CD4-positive, alpha-beta T cell treated with Interleukin-2 at 100 ng/mL for 4 hours (primary cell): ENCODE measurements at places on chromosomes 16 and 17.

- DNase-seq = no peak
These were observed 4.3 kb downstream of the C16orf74 start for GRCh38 chr16:85746460-85747215.

GRCh38 chr16:67302076-67302475 lies 22.7 kb downstream of the PLEKHG4 start:
- DNase-seq = no peak

DNA sequence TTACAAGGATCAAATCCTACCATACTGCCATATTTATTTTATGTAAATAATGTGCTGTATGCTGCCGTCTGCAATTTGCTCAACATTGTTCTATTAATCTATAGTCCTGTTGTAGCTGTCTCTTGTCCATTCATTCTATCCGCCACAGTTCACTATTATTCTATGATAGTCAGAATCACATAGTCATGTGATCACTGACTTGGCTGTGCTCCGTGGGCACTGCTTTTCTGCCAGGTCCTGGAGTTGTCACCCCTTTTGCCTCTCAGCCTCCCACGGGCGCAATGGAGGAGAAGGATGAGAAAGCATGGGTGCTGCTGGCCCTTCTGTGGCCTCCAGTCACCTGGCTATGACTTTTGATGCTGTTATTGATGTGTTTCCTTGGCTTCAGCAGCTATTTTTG lies 37.3 kb upstream of the ANKFY1 start:
- no peak for DNase-seq

- DNase-seq = peak; percentile 77
These were observed at the start of gene SMURF2 for GRCh38 chr17:64661976-64662773. Gene SMURF2 (minus strand): TSS chr17:64662307. CDS start chr17:64661880, 427 bp downstream.

DNA sequence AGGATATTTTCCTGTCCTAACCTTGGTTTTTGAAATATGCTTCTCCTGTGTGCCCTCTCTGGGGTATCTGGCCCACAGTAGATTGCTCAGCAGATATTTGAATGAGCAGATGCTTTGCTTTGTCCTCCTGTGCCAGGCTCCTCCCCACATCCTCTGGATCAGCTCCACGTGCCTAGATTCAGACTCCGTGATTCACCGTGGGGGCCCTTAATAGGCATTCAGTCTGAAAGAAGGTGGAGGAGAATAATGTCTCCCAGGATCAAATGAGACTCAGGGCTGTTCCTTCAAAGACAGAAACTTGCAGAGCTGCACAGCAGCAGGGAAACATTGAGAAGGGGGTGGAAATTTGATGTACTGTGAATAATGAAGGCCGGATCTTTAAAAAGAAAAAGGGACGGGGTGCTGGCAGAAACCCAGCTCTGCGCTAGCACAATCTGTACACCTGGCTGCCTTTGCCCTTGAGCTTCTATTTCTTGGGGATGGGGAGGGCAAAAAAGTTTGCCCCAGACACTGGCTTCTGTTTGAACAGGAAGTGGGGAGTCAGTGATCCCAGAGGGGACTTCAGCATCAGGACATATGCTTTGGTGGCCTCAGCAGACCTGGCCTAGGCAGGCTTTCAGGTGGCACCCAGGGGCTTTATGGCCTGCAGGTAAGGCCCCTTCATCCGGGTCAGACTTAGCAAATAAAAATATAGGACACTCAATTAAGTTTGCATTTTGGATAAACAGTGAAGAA lies 15.9 kb upstream of the SLC12A3 start:
- no peak for DNase-seq

DNA sequence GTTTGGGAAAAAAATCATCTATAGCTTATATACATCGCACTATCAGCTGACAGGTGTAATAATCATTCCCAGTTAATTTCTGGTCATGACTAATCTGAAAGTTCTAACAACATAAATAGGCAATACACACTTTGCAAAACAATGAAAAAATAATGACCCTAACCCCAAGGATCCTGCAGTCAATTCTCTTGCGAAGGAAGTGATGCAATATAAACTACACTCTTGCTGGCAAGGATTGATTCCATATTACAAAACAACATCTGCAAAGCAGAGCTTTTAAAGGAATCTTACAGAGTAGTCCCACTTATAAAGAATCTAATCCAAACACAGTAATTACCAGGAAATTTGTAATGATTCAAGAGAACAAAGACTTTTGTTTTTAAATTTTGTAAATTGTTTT lies 73.4 kb downstream of the MYO1D start:
- DNase-seq = no peak

DNA sequence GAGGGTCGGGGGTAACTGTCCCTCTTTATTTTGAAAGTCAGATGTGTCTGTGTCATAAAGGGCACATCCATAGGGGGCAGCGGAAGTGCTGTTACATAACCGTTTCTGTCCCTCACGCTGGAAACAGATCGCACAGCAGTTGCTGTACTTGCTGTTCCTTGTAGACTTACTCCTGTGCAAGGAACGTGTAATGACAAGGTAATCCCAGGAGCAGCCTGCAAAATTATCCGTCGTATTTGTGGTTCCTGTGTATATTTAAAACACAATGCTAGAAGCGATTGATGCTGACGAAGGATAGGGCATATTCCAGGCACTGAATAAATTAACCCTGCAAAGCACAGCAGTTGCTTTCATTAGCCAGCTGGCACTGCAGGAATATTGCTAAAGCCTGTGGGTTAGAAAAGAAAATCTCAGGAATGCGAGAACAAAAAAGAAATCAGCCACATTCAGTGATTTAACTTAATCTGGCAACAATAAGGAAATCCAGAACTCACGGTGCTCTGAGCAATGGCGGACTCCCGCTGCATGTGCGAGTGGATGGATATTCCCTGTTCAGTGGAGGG lies 76.2 kb downstream of the SPECC1 start:
- DNase-seq = no peak

DNA sequence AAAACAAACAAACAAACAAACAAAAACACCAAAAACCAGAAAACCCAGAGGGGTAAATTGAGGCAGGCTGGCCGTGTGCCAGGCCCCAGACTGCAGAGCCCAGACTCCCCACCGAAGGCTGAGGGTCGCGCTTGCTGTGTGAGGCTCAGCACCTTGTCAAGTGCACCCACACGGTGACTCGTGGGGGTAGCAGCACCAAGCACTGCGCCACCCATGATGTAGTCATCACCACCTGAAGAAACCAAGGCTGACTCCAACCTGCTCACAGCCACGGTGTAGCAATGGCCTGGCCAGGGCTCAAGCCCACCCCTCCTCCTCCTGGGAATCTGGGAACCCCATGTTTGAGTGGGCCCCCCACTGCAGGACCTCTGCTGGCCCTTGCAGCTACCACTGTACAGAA lies 11.9 kb downstream of the MCRIP1 start:
- DNase-seq = no peak

DNA sequence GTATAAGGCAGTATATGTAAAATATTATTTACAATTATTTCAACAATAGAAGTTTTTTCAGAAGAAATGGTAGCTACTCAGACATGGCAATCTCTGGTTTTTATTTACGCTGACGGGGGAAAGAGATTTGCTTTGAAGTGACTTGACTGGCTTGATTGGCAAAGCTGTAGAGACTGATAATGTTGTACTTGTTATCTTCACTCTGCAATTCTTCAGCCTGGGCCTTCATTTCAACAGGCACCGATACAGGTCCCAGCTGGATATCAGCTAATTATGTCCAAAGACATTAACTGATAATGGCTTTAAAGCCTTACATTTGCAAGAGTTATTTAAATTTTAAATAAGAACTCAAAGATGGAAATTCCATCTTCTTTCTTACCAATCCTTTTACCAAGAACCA lies 151.4 kb upstream of the HS3ST3A1 start:
- no peak for DNase-seq

DNA sequence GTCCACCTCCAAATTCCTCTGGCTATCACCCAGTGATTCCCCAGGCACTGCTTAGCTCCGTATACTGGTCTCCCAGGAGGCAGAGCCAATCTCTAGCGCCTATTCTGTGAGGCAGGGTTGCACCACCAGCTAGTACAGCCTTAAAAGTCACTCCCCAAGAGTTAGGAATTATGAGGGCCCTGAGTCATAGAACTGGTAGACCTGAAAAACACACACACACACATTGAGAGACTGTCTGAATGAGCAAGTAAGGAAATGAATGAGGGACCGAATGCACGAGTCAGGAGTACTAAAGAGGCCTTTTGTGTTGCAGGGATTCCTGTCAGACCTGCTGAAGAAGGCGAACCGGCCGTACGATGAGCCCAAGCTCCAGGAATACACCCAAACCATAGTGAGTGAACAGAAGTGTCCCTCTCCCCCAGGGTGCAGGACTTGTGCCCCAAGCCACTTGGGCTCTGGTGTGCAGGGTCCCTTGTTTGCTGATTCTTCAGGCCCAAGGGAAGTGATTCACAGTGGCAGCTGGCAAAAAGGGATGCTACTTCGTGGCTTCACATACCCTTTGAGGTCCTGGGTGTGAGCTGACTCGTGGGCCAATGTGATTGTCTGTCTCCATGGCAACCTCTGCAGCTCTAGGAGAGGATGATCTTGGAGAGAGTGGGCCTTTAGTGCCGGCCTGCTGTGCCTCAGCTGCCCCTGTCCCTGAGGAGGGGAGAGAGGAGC lies 24.7 kb downstream of the CALB2 start:
- no peak for DNase-seq

DNA sequence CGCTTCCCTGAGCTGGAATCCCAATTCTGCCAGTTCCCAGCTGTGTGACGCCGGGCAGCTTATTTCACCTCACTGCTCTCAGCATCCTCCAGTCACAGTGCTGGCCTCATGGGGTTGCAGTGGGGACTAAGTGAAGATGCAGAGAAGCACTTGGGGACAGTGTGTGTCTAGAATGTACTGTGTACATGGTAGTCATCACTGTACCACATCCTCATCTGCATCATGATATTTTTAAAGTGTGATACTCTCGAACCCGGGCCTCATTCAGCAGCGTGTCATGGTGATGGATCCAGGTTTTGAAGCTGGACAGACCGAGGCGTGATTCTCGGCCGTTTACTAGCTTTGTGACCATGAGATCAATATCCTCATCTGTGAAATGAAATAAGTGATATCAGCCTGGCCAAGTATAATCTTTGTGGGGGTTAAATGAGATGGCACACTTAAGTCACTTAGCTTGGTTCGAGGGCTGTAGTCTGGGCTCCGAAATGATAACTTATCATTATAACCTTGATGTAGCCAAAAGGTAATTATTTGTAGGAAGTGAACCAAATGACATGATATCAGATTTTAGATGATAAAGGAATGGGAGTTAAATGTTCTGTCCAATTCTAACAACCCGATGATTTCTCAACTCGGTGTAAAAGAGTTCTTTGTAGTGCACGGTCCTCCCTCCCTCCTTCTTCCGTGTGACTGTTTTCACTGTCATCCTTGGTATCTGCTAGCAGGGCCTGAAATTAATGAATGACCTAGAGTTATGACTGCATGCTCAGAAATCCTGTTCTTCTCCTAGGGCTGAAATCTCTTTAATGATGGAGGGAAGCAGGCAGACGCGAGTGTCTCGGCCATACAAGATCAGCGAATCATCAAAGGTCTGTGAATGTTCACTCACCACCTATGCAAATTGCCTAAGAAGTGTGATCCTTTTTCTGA lies 2.0 kb downstream of the KLHL36 start:
- no peak for DNase-seq

GRCh38 chr17:72419866-72420774 lies 299.3 kb downstream of the SOX9 start:
- no peak for DNase-seq

GRCh38 chr17:42953669-42954068 lies 10.6 kb downstream of the AARSD1 start:
- no peak for DNase-seq

DNA sequence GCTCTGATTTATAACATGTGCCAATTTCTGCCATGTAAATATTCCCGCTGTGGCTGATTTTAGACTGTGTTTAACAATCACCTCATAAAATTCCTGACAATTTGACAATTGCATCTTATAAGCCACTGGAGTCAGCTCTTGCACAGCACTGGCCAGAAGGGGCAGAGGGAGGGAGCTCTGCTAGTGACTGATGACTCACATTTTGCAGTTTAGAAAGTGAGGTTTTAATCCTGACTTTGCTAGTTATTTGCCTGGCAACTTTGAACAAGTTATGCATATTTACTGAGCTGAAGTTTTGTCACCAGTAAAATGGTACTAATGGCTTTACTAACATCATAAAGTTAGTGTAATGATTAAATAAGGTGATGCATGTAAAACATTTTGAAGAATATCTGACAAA lies 452.3 kb downstream of the CNTNAP4 start:
- DNase-seq = no peak

- no peak for DNase-seq
These were observed 49.2 kb downstream of the PDPK1 start for GRCh38 chr16:2586901-2587480.
